ENCODE measurements at places on chromosomes 16 and 17.

- no peak for DNase-seq
Measured at GRCh38 chr16:21560462-21560861, 38.9 kb upstream of the METTL9 start.

GRCh38 chr17:73060721-73061120, 31.8 kb downstream of the SLC39A11 start:
- DNase-seq = no peak

- DNase-seq = no peak
Measured at GRCh38 chr17:73317513-73318426, 6.0 kb upstream of the CDC42EP4 start.

- no peak for DNase-seq
Measured at GRCh38 chr16:79081297-79082066, 519.1 kb downstream of the MAF start.

- DNase-seq = no peak
Measured at GRCh38 chr16:22216191-22216831, 10.2 kb downstream of the EEF2K start.

GRCh38 chr17:52041123-52041617, 117.3 kb downstream of the CA10 start:
- no peak for DNase-seq
